CD4-positive, alpha-beta T cell treated with Interleukin-6 at 100 ng/mL for 8 hours (primary cell): ENCODE measurements at places on chromosomes 16 and 17.
A peak's percentile ranks its signal among the peaks of the same experiment; 100 is the strongest.

DNA sequence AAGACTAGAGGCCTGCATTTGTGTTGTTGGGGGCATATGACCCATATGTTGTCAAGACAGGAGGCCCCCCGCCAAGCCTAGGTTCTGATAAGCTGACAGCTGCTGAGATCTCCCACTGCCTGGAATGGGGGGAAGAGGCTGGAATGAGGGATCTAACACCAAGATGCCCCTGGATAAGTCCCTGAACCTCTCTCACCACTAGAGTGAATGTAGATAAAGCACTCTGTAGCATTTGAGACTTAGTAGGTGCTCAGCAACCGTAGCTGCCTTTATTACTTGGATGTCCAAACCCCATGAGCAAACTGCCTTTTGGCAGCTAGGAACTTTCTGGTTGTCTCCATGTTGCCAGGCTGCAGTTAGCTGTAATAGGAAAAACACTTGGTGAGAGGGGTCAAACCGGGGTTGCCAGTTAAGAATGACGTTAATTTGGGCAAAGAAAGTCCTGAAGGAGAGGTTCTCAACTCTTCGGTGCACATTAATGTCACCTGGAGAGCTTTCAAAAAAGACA is 4.4 kb upstream of the RASL10B start:
- no peak for DNase-seq

- no peak for DNase-seq
Measured at GRCh38 chr16:82370282-82370681, 200.3 kb upstream of the MPHOSPH6 start.

GRCh38 chr16:73196670-73197069 is 148.7 kb upstream of the ZFHX3 start:
- peak; percentile 8 for DNase-seq

- no peak for DNase-seq
Measured at GRCh38 chr17:75125984-75126383, 5.6 kb downstream of the NT5C start.

DNA sequence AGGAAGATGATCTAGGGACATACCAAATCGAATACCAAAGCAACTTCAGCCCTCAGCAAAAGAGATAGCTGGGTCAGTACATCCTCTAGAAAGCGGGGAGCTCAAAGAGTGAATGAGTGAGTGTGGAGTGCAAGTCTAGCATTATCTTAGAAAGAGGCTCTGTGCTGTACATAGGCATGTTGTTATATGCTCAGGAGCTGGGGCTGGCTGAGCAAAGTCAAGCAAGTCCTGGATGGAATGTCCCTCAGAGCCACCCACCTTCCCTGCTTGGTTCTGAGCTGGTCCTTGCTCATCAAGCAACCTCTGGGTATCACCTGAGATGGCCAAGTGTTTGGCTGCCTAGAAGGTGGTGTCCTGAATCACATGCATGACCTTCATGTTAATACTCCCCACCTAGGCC is 4.9 kb upstream of the KLHL11 start:
- no peak for DNase-seq
